ENCODE measurements at places on chromosomes 13 and 19.

DNA sequence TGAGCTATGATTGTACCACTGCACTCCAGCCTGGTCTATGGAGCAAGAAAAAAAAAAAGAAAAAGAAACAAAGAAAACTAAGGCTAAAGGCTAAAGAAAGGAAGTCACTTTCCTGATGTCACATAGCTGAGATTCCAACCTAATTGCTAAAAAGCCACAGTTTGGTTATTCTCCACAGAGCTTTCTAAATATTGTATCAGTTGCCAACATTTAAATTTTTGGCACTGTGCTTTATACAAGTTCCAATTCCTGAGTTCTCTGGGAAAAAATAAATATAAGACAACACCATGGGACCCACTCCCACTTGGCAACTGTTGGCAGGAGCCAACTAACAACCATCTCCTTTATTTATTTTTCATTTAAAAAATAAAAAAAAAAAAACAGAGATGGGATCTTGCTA is 11.2 kb upstream of the LYPD3 start:
- no peak for DNase-seq

- no peak for DNase-seq
Observed at GRCh38 chr19:10749435-10750384, 31.8 kb downstream of the DNM2 start.

- DNase-seq: peak; percentile 84
Observed at GRCh38 chr19:14369399-14370168, 11.7 kb upstream of the ADGRE5 start.

GRCh38 chr19:28711411-28711810 is 501.5 kb downstream of the UQCRFS1 start:
- DNase-seq: no peak
